ENCODE measurements at places on chromosomes 7 and 10. TPM values are rescaled to one million over a fixed set of nuclear protein-coding genes. Genes with fewer than 3 reads are reported as not detected.

The SSC4D gene
- total RNA-seq: 0.68 TPM

The CNPY1 gene
- not detected for total RNA-seq

The MMRN2 gene
- total RNA-seq: 29.5 TPM

- no peak for DNase-seq
Measured at GRCh38 chr7:155213385-155213784, 84.3 kb upstream of the INSIG1 start.

DNA sequence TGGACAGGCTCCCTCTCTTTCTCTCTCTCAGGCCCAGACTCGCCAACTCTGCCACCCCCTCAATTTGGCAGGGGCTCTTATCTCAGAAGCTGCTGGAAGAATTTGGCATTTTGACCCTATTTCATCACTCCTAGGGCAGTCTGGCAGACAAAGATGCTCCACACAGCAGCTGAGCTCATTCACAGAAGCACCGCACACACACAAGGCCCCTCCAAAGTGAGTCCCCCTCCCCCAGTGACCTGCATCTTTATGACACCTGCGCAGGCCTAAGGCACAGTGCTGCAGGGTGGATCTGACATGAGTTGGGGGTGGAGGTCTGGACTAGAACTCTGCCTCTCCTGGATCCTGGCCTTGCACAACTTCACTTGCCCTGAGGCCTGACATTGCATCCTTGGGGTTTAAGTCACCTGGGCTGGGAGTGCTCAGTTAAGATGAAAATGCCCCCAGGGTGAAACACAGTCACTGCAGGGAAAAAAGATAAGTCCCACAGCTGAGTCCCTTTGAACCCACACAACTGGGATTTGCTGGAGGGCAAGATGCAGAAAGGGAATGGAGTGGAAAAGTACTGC lies 41.1 kb upstream of the DUSP5 start:
- DNase-seq: no peak

GRCh38 chr10:55519264-55519663 lies 718.2 kb upstream of the PCDH15 start:
- no peak for DNase-seq

Data from gastrocnemius medialis (tissue), 4 donors.